Thoracic aorta (tissue), 2 donors: ENCODE measurements at places on chromosomes 4 and X. TPM values are rescaled to one million over a fixed set of nuclear protein-coding genes. Genes with fewer than 3 reads are reported as not detected.

The SGMS2 gene
- 231 TPM for total RNA-seq

The FRMPD4 gene
- not detected for total RNA-seq

The CFAP299 gene
- total RNA-seq, result not detected

The CBLL2 gene
- total RNA-seq, result not detected

The REPS2 gene
- 22.9 TPM for total RNA-seq

The SOD3 gene
- 743 TPM for total RNA-seq

The SYTL4 gene
- 13.5 TPM for total RNA-seq

The ANXA3 gene
- 17.9 TPM for total RNA-seq

The KLHL15 gene
- total RNA-seq, result 13.1 TPM

The HTT gene
- 56.3 TPM for total RNA-seq

The ADGRG4 gene
- total RNA-seq, result 0.41 TPM

The RBMX gene
- total RNA-seq, result 224 TPM

The PAGE5 gene
- not detected for total RNA-seq

The NAA11 gene
- total RNA-seq, result not detected

The VCX3B gene
- total RNA-seq, result not detected

The MGARP gene
- 4.2 TPM for total RNA-seq

The CCNI gene
- total RNA-seq, result 322 TPM

The C4orf36 gene
- not detected for total RNA-seq

The HSFX4 gene
- not detected for total RNA-seq

The CYTL1 gene
- 126 TPM for total RNA-seq

The CXCL3 gene
- 11.9 TPM for total RNA-seq

The PHEX gene
- 0.35 TPM for total RNA-seq

The TMEM192 gene
- 18.6 TPM for total RNA-seq

The RRH gene
- total RNA-seq, result not detected

The DDIT4L gene
- total RNA-seq, result 1.6 TPM

The PDLIM3 gene
- 835 TPM for total RNA-seq

The HTN3 gene
- total RNA-seq, result not detected

The L1CAM gene
- total RNA-seq, result 1.1 TPM

The IL13RA2 gene
- total RNA-seq, result 42.2 TPM

The CYBB gene
- 38.7 TPM for total RNA-seq

The KLB gene
- total RNA-seq, result not detected

The FAM184B gene
- total RNA-seq, result not detected

The RNF128 gene
- total RNA-seq, result not detected

The DGAT2L6 gene
- not detected for total RNA-seq

The CCNA2 gene
- 2.4 TPM for total RNA-seq

The BCAP31 gene
- total RNA-seq, result 82.7 TPM

The OTUD6A gene
- total RNA-seq, result not detected

The PRR32 gene
- not detected for total RNA-seq

The ALB gene
- total RNA-seq, result not detected

The ZMAT1 gene
- 15.2 TPM for total RNA-seq

The WAS gene
- 8.5 TPM for total RNA-seq

The CWH43 gene
- total RNA-seq, result not detected

The FAM193A gene
- 42.9 TPM for total RNA-seq

The TEX13D gene
- total RNA-seq, result not detected

The TBC1D9 gene
- 17.5 TPM for total RNA-seq

The COX7B2 gene
- not detected for total RNA-seq

The CSAG3 gene
- total RNA-seq, result not detected

The USP17L15 gene
- not detected for total RNA-seq

The POU4F2 gene
- total RNA-seq, result not detected

The GAGE12H gene
- not detected for total RNA-seq
